NCI-H1436 treated with DMSO at 0.1 percent for 48 hours (cell line): ENCODE measurements at places on chromosomes 3 and 15.

DNA sequence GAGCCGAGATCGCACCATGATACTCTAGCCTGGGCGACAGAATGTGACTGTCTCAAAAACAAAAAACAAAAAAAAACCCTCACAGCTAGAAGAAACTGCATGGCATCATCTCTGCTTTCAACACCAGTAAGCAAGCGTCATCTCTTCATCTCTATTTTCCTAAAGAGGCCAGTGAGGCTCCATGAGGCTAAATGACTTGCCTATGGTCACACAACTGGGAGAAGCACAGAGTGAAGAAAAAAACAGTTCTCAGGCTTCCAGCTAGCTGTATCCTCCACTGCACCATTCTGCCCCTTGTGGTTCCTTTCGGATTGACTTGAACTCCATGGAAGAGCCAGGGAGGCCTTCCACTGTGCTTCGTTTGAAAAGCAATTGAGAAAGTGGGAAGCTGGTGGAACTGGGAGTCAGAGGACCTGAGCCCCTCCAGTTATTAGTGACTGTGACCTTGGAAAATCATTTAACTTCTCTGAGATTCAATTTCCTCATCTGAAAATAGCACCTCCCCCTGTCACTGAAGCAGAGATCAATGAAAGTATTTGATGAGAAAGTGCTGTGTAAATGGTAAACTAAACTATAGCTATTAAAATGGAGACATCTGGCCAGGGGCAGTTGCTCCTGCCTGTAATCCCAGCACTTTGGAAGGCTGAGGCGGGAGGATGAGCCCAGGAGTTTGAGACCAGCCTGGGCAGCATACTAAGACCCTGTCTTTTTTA, 32.1 kb upstream of the DENND4A start:
- DNase-seq = no peak

- DNase-seq = no peak
These were observed 3.2 kb upstream of the NR2E3 start for GRCh38 chr15:71807125-71807629.

- no peak for DNase-seq
These were observed 953.4 kb downstream of the AGBL1 start for GRCh38 chr15:87033056-87033455.

DNA sequence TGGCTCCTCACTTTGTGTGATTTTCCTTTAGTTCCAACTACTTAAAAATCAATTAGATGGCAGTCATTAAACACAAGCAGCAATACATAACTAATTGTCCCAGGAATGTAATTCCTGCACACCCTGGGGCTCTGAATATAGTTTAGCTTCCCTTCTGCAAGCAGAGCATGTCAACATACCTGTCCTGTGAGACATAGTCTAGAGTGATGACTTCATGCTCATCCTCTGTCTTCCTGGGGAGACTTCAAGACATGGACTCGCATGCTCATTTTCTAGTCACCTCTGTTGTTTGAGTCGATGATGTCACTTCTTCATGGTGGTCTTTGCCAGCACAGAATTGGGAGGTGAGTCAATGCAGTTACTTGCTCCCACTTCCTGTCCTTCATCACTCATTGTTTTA, 15.7 kb downstream of the C3orf52 start:
- DNase-seq = no peak

- no peak for DNase-seq
These were observed 143.6 kb downstream of the NAALADL2 start for GRCh38 chr3:175002732-175003143.

- no peak for DNase-seq
These were observed 62.9 kb upstream of the ZBTB38 start for GRCh38 chr3:141305436-141305835.

DNA sequence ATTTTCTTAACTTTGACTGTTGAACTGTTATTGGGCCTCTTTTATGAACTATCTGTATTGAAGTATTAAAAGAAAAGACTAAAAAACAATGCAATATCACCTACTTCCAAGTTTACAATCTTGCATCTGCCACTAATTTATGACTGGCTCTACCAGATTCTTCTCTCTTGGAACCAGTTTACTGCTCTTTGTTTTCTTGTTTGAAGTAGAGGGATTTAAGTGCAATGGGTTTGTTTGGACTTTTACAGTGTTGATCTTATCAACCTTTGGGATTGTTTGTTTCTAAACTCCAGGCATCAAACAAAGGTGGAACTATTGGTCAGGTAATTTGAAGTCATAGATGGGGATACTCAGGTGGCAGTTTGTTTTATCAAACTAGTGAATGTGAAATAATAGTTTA, 43.0 kb upstream of the MEIS2 start:
- no peak for DNase-seq

DNA sequence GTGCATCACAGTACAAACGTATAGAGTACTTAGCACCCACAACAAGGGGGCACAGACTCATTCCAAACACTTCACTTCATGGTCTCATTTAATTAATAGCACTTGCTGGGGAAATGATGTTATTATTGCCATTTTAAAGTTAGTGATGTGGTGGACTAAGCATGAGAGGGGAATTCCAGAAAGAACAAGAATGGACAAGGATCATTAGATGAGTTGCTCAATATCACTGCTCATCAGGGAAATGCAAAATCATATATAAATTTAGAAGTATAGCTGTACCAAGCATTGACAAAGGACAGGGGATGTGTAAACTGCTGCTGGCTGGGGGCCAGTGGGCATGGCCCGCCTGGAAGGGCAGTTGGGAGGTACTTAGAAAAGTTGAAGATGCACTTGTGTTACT, 14.6 kb downstream of the PRR20G start:
- DNase-seq = no peak

DNA sequence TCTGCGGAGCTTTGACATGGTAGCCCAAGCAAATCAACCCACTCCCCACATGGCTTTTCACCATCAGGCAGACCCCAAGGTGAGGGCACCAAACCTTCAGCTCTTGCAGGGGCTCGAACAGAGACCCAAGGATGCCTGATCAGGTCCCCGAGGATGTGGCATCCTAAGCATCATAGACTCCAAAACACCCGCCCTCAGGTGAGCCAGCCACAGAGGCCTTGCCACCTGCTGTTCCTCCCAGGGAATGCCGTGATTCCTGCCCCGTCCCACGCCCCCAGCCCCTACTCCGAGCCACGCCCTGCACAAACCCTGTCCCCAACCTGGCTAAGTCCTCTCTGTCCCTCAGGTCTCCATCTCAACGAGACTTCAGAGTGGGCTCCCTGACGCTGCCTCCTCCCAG, 34.7 kb upstream of the SLC41A3 start:
- no peak for DNase-seq

DNA sequence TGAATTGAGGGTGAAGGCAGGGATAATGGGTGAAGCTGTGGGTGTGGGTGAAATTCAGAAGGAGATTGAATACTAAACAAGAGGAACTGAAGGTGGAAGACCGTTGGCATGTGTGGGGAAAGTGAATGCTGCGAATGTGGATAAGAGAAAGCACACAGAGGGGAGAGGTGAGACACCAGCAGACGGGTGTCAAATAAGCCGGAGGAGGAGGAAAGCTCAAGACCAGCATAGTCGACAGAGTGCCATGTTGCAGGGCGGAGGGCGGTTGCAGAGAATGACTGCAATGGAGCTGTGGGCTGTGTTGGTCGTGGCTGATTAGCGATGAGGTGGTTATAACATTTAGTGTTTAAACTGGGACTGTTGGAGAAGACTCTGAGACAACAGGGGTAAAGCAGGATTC, 16.4 kb upstream of the HCN4 start:
- DNase-seq = no peak

GRCh38 chr3:102106416-102107097, 257.2 kb downstream of the NFKBIZ start:
- DNase-seq = no peak

DNA sequence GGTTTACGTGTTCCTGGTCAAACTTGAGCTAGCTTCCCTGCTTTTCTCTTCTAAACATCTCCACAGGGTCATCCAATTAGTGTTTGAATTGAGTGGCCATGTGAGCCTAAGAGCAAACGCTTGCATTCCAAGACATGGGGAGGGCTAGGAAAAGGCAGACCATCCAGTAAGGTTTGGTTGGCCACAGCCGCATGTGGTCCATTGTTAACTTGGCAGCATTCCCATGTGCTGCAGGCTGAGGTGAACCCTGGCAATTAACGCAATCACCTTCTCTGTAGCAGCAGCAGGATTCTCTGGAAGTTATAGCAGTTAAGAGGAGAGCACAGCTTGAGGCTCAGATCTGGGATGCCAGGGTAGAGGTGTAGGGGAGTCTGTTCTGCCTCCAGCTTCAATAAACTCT, 502.2 kb upstream of the LMCD1 start:
- no peak for DNase-seq

DNA sequence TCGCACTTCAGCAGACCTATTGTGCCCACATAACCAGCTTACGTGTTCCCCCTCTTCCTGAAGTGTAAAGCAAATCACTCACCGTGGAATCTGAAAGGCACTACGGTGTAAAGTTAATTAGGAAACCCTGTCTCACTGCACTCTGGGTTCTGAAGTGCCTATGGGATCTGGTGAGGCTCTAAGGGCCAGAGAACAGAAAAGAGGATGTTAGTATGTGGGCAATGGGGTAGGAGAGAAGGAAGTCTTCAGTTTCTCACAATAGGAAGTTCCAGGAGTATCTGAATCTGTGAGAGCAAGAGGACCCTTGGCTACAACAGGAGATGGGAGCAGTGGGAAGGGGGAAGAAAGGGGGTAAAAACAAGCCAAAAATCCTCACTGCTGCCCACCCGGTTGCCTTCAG, 71.4 kb downstream of the ITGB5 start:
- DNase-seq = no peak

GRCh38 chr15:59501597-59501996, 63.6 kb downstream of the FAM81A start:
- no peak for DNase-seq

DNA sequence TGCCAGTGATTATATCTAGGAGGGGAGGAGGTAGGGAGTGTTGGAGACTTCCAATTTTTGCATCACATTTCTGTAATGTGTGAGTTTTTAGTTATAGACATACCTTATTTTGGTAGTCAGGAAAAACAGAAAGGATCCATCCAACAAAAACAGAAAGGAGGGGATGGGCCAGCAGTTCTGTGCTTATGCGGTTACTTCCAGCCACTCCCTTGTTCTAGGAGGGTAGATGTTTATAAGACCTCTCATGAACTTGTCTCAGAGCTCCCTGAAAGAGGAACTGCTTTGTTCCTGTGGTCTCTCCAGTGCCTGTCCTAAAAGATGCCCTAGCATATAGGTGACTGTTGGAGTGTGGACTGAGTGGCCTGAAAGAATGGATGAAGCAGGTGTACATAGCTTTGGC, 323.3 kb downstream of the CACNA2D3 start:
- DNase-seq = no peak

DNA sequence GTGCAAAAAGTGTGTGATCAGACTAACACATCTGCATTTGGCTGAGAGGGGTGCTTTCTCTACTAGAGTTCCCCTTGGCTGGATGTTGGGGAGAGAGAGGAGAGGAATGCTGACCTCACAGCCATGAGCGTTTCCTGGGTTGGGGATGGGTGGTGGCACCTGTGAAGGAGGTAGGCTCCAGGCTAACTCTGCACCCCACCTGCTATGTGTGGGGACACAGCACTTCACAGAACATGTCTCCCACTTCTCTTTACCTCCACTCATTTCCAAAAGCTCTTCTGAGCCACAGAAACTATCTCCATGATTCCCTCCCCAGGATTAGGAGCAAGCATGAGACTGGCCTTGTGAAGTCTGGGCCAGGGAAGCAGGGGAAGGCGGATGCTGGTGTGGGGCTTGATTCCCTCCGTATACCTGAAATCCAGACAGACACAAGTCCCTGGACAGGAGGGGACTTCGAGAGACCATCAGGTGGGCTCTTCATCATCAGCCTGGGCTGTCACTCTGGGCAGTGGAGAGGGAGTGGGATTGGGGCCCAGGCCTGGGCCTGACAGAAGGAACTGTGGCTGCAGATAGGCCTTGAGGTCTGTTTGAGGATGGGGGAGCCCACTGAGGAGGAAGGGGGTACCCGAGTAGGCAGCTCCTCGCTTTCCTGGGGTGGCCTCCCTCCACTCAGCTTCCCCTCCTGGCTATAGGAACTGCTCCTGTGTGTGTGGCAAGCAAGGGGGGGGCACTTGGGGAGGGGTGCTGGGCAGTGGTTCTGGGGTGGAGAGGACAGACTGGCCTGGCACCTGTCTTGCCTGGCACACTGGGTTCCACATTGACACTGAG, 40.7 kb downstream of the FEM1B start:
- DNase-seq = no peak

DNA sequence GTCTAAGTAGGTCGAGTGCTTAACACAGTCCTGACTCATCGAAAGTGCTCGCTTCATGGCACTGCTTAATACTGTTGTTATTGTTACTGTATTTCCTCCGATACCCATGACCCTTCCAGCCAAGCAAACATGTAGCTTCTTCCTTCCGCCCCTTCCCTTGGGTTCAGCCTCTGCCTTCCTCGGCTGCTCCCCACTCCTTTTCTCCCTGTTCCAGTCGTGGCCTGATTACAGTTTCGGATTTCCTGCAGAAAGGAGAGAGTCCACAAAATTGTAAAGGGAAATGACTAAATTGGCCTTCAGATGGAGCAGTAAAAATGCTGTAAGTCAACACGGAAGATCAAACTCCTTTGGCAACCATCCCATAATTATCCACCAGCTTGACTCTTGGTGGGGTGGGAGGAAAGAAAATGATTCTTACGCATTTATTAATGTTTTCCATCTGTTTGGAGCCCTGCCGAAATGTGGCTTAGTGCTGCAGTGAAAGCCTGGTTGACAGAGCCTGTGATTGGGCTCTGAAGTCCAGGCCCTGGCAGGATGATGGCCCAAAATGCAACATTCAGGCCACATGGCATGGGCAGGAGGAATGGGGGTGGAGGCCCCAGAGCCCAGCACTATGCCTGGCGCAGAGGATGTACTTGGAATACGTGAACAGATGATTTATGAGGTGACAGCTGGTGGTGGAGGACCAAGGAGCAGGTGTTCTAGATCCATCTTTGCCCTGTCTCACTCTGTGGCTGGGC, 37.6 kb downstream of the FAM3D start:
- DNase-seq = no peak

DNA sequence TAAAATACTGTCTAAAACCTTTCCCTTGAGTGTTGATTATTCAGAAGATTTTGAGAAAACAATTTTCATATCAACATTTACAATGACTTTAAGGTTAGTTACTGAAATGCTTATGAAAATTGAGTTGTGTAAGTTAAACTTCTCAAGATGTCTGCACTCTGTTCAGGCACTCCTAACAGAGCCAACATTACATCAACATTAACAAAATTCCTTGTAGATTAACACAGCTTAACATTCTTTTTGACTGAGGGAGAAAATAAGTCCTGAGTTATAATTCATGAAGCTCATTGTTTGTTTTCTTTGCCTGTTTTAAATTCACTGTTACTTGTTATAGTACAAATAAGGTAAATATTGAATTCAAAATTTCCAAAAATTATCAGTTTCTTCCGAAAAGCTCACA, 9.0 kb downstream of the ACKR4 start:
- no peak for DNase-seq

- no peak for DNase-seq
These were observed 13.8 kb downstream of the SQOR start for GRCh38 chr15:45648521-45649200.

DNA sequence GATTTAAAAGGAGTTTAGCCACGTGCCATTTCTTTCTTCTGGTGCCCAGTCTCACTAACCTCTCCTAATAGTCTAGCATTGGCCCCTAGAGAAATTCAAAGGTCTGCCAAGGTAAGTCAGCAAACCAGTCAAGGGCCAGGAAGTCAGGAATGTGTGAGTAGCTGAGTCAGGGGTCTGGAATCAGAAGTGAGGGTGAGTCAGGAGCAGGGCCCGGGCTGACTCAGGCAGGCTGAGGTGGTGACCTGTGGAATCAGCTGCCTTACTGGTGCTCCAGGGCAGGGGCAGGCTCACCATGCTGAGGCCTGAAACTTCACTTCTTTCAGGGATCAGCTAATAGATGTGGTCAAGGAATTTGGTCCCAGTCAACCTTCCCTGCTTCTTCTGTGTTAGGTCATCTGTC, 105.8 kb upstream of the MYZAP start:
- DNase-seq = no peak
